ENCODE measurements at places on chromosomes 13 and 19.

DNA sequence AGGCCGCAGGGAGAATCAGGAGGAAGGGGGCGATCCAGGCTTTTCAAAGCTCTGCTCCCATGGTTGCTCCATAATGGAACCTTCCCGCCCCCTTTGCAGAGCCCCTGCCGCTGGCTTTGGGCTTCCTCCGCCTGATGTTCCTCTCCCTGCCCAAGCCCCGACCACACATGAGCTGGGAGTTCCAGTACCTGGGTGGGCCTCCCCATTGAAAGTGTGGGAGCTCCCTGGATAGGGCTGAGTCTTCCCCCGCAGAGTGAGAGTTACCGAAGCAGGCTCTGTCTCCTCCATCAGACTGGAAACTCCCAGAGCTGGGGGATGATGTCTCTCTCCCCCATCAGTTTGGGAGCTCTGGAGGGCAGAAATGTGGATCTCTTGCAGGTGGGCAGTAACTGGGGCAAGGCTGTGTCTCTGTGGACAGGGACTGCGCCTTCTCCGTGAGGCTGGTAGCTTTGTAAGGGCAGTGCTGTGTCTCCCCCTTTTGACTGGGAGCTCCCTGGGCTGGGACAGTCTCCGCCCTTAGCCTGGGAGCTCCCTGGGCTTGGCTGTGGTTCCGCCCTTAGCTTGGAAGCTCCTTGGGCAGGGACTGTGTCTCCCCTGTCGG lies 722 bp downstream of the DCAF15 start:
- peak; percentile 34 for DNase-seq

GRCh38 chr13:90594681-90595080 lies 752.8 kb upstream of the MIR17HG start:
- DNase-seq = no peak

- DNase-seq = peak; percentile 67
Observed at GRCh38 chr19:5436106-5436947, 18.9 kb upstream of the ZNRF4 start.

- peak; percentile 3 for DNase-seq
Observed at GRCh38 chr13:63554157-63554556, 2138.5 kb upstream of the PCDH20 start.

GRCh38 chr19:54257116-54257480 lies at the start of gene LILRB5:
Gene LILRB5, minus strand, starts transcription at chr19:54257273. Its CDS starts 80 bp downstream, at chr19:54257193.
- DNase-seq = no peak

DNA sequence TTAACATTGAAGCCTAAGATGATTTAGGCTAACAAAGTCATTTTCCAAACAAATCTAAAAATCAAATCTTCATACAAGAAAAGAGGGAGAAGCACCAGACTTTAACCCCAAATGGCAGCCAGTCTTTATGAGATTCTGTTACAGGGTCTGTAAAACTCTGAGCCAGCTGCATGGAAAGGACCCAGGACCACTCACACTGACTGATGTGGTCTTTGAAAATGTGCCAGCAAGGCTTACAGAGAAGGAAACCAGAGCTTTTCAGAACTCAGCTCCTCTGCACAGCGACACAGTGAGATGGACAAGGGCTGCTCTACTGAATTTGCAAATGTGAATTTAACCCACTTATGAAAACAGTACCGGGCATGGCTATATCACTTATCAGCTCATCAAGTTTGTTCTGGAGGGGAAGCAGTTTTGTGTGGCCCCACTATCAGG lies 98.8 kb upstream of the SERP2 start:
- peak; percentile 82 for DNase-seq

GRCh38 chr13:98697791-98698190 lies 54.7 kb downstream of the SLC15A1 start:
- no peak for DNase-seq

GRCh38 chr13:80030491-80030890 lies 310.4 kb downstream of the SPRY2 start:
- no peak for DNase-seq

DNA sequence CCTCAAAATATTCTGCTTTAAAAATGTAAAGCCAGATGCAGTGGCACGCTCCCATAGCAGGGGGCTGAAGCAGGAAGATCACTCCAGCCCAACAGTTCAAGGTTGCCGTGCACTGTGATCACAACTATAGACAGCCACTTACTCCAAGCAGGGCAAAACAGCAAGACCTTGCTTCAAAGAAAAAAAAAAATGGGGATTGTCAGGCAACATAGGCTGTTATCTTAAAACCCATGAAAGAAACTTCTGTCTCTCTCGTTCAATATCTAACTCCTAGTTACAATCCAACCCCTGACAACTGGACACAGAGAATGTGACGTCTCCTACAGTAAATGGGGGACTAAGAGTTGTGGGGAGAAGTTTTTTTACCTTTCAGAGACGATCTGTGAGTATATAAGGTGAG lies 17.4 kb downstream of the ELF1 start:
- DNase-seq = no peak

DNA sequence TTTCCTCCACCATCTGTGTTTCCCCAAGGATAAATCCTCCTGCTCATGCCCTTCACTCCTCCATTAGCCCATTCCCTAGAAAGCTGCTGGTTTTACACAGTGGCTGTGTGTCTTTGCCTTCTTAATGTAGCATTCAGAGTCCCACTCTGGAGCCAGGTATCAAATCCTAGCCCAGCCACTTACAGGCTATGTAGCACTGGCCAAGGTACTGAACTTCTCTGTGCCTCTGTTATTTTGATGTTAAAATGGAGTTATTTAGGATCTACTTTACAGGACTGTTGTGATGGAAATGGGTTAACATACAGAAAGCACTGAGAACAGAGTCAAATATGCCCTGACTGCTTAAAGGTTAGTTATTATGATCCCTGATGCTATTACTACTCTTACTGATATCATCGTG lies 1.5 kb upstream of the ZSCAN4 start:
- no peak for DNase-seq

DNA sequence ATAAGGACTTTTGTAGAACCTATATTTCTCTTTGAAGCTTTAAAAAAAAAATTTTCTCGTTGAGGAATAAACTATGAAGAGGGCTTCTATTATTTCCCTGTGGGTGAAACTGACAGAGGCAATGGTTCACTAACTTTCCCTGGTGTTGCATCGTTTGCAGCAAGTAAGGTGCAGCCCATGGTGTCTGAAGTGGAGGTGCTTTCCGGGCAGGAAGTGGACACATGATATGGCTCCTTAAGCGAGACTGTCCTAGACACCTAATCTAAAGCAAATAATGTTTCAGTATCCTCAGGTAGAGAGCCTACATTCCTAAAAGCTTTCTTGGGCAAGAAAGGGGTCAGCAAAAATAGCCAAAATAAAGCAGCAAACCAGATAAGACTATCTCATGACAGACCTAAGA lies 437.6 kb upstream of the ARGLU1 start:
- no peak for DNase-seq

- no peak for DNase-seq
Observed at GRCh38 chr19:15178629-15179308, 22.0 kb downstream of the NOTCH3 start.

- DNase-seq = peak; percentile 94
Observed at GRCh38 chr19:17348700-17349099, 11.3 kb downstream of the GTPBP3 start.

DNA sequence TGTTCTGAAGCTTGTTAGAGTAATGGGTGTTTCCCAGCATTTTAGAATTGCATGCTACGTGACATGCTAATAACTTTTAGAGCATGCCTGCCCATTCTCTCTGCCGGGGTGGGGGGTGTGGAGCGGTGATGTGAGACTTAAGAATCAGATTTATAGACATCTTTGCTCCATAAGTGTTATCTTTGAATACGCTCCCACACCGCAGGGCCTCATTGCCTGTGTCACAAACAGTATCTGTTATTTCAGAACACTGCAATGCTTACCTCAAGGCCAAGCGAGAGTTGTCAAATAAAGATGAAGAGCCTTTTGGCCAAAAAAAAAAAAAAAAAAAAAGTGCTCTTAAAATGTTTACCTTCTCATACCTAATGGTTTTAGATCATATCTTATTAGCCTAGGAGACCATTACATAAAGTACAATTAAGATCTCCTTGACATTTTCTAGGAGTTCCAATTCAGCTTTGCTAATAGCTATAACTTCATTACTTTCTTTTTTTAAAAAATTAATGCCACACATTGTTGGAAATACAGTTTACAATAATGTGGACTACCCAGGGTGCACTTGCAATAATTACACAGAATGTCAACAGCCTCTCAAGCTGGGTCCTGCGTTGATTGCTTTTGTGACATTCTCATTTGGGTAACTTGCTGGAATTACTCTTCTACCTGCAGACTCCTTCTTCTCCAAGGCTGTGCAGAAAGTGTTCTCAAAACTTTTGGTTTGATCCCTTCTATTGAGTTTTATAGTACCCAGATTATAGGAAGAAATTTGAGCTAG lies 525.3 kb downstream of the KLF12 start:
- DNase-seq = no peak

DNA sequence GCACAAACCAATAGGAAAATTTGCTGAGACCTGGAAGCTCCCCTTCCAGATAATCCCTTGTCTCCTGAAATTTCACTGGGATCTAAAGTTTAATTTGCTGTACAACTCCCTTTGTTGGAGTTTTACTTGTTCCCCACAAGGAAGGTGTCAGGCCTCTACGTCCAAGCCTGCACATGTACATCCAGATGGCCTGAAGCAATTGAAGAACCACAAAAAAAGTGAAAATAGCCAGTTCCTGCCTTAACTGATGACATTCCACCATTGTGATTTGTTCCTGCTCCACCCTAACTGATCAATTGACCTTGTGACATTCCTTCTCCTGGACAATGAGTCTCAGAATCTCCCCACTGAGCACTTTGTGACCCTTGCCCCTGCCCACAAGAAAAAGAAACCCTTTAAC lies 716.0 kb upstream of the PCDH20 start:
- no peak for DNase-seq

GRCh38 chr13:58051396-58051795 lies 419.9 kb downstream of the PCDH17 start:
- DNase-seq = no peak

- no peak for DNase-seq
Observed at GRCh38 chr19:58279925-58280316, 1.2 kb downstream of the ZNF8 start.

GRCh38 chr19:35592226-35592625 lies 6.3 kb downstream of the PMIS2 start:
- peak; percentile 63 for DNase-seq

DNA sequence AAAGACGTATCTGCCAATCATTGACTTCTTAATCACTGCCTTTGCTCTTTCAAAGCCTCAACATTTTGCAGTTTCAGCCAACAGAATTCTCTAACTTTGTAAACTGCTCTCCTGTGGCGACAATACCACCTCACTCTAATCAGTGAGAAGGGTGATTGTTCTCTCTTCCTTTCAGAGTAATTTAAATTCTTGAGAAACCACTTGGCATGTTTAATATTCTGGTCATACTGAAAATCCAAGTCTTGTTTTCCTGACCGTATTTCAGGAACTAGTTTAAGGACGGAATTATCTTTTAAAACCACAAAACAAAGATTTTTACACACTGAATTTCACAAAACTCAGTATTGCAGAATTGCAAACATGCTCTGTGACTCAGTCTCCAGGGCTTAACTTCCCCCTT lies 5.2 kb upstream of the CDC16 start:
- DNase-seq = no peak

DNA sequence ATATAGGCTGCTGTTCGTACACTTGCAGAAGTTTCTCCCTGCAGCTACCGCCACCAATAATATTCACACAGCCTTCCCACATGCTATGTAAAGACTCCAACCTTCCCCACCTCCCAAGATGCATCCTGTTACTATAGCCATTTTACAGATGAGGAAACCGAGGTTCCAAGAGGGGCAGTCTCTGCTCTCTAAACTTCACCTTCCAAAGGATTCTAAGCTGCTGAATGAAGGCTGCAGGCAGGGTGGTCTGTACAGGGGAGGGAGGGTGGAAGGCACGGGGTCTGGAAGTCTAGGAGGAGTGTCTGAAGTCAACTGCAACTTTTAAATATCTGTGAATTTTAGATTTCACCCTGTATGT lies 1.9 kb upstream of the NFIC start:
- DNase-seq = no peak

GRCh38 chr13:108769213-108770070 lies 140.0 kb downstream of the MYO16 start:
- DNase-seq = no peak

DNA sequence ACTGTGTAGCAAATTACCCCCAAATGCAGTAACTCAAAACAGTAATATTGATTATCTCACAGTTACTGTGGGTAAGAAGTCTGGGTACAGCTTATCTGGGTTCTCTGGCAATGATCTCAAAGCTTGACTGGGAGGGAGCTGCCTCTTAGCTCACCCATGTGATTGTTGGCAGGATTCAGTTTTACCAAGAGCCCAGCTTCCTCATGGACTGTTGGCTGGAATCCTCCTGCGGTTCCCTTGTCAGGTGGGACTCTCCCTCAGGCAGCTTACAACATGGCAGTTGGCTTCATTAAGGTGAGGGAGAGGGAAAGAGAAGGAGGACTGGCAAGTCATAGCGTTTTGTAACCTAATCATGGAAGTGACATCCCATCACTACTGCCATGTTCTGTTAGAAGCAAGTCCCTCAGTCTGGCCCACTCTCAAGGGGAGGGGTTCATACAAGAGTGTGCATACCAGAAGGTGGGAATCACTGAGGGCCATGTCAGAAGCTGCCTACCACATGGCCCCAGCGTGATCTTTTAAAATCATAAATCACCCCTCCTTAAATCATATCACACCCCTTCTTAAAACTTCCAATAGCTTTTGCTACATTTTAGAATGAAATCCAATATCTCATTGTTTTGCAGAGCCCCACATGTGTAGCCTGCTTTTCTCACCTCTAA lies 108.1 kb downstream of the OLFM4 start:
- no peak for DNase-seq

GRCh38 chr13:23787464-23787863 lies 101.7 kb downstream of the MIPEP start:
- no peak for DNase-seq

- no peak for DNase-seq
Observed at GRCh38 chr19:6058518-6059201, 51.6 kb downstream of the RFX2 start.

- DNase-seq = peak; percentile 28
Observed at GRCh38 chr19:42443944-42444398, 1.2 kb upstream of the CXCL17 start.

- DNase-seq = no peak
Observed at GRCh38 chr13:76853481-76853880, 32.7 kb downstream of the KCTD12 start.

DNA sequence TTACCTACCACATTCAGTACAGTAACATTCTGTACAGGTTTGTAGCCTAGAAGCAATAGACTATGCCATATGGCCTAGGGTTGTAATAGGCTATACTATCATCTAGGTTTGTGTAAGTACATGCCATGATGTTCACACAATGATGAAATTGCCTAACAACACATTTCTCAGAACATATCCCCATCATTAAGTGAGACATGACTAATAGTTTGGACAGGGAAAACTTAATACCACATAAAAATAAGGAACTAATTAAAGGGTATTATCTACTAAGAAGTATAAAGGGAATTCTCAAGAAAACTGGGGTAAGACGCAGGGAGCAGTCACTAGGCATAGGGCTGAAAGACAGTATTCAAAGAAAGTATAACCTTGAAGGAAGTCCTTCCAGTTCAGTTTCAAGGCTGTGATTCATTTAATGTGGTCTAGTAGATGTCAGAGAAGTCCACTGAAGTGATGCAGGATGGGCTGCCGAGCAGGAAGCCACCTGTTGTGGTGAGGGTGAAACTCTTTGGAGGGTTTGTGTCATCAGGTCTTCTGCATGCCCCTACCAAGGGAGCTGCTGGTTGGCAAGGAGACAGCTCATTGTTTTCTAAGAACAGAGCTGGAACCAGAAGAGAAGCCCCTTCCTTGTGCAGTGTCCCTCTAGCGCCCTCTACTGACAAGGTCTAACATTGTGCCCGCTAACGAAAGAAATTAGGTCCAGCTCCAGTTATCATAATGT lies 122.9 kb downstream of the OLFM4 start:
- DNase-seq = peak; percentile 73

Measured in lung (tissue), 17 donors.